Kidney (tissue), 22 donors: ENCODE measurements at places on chromosomes 4 and X. TPM values are rescaled to one million over a fixed set of nuclear protein-coding genes. Genes with fewer than 3 reads are reported as not detected.

The TCEAL2 gene
- total RNA-seq: 2.6 TPM

The GPRIN3 gene
- total RNA-seq: 15.2 TPM

The CTSO gene
- total RNA-seq: 40.3 TPM

The RTL3 gene
- not detected for total RNA-seq

The SLC4A4 gene
- 37.1 TPM for total RNA-seq

The XIAP gene
- total RNA-seq: 70.9 TPM

The UGT8 gene
- total RNA-seq: 42.2 TPM

The PTPN13 gene
- total RNA-seq: 62.3 TPM

The CT45A3 gene
- not detected for total RNA-seq

The PNMA6A gene
- 4.2 TPM for total RNA-seq

DNA sequence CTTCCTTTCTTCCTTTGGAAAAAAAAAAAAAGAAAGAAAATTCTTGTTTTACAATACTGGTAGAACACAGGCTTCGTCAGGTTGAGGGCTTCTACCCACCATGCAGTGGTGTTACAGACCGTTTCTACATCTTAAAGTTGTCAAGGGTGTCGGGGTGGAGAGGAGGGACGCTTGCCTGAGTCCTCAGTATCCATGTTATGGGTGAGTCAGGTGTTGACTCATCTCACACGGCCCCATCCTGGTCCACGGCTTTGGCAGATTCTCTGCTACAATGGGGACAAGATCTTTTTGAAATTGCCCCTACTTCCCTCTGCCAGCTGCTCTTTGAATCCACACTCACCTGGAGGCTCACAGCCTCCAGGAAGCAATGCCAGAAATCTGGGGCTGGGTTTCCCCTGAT lies 310.3 kb upstream of the ZFP42 start:
- no peaks in the 10 kb centered on the region for H3K27me3 ChIP-seq
- no peak for DNase-seq
- H3K36me3 ChIP-seq: no peaks in the 10 kb centered on the region
- H3K4me3 ChIP-seq: no peak overlapping the region
- no peak overlapping the region for H3K27ac ChIP-seq

- H3K4me3 ChIP-seq: no peak overlapping the region
- H3K27me3 ChIP-seq: no peaks in the 10 kb centered on the region
- no peaks in the 10 kb centered on the region for H3K4me1 ChIP-seq
- DNase-seq: no peak
These were observed 501.8 kb upstream of the GALNT7 start for GRCh38 chr4:172666711-172667368.

- no peak overlapping the region for H3K4me3 ChIP-seq
- H3K4me1 ChIP-seq: no peaks in the 10 kb centered on the region
- no peaks in the 10 kb centered on the region for H3K36me3 ChIP-seq
- DNase-seq: no peak
These were observed 299.9 kb downstream of the RAB28 start for GRCh38 chr4:13184199-13184598.

DNA sequence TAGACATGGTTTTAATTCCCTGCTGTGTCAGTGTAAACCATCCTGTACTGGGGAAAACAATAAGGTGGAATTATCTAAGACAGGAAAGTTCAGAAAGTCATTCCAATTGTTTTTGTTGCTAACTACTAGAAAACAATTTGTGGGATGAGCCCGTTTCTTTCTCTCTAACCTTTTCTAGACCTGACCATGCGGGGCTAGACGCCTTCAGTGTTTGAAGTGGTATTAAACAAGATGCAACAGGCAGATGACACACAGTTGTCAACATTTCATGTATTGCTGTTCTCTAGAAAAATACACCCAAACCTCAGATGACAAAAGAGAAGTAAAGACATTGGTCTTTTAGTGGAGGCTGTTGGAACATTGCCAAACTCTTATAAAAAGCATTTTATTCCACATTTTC lies 105.7 kb downstream of the FRAS1 start:
- no peaks in the 10 kb centered on the region for H3K4me1 ChIP-seq
- no peaks in the 10 kb centered on the region for H3K36me3 ChIP-seq
- no peak overlapping the region for H3K4me3 ChIP-seq
- no peak for DNase-seq
- H3K27ac ChIP-seq: no peak overlapping the region

DNA sequence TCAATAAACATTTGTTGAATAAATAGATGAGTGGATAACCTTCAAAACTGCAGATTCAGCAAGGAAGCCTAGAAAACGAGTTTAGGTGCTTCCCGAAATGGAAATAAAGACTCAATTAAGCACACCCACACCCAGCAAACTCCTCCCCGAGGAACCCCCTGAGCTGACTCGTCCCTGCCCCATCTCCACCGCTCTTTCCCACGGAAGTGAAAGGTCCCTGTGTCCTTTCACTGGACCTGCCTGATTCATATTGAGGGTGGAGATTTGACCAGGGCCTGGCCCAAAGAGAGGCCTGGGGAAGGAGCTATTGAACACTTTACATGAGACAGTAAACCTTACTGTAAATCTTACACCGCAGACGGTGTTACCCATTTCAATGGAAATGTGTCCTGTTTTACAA lies 129.1 kb downstream of the CPZ start:
- no peak overlapping the region for H3K4me3 ChIP-seq
- H3K27ac ChIP-seq: no peak overlapping the region
- no peaks in the 10 kb centered on the region for H3K27me3 ChIP-seq
- no peak for DNase-seq

DNA sequence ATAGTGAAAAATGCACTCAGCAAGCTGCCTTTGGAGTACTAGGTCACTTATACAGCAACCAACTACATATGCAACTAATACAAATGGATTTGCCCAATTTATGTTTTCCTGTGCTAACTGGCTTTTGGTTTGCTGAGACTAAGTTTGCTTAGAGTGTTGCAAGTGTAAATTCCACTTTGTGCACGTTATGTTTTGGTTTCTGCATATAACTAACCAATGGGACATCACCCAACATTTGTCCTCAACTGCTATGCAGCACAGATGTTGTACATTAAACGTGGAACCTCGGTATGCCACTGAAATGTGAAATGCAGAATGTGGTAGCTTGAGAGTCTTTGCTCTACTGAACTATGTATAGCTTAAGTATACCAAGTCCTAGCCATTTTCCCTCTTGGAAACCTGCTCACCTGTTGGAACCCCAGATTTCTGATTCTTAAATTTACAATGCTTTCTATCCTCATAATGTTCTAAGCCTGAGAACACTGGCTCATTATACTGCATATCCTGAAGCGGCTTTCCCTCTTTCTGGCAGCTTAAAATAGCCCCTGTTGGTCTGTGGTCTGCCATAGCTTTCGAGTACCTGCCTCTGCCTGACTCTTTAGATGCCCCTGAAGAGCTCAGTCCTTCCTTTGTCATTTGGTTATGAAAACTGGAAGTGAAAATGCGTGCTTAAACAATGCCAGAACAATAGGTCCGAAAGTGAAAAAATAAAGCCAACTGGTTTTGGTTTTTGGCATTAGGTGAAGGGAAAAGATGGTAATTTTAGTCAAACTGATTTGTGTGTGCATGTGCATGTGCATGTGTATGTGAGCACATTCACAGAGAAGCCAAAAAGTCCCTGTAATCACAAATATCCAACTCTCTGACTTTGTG lies 158.0 kb downstream of the SH2D1A start:
- H3K4me3 ChIP-seq: no peak overlapping the region
- H3K4me1 ChIP-seq: no peaks in the 10 kb centered on the region
- no peak for DNase-seq

- H3K4me1 ChIP-seq: no peaks in the 10 kb centered on the region
- H3K36me3 ChIP-seq: no peaks in the 10 kb centered on the region
- DNase-seq: no peak
- no peaks in the 10 kb centered on the region for H3K27me3 ChIP-seq
- H3K4me3 ChIP-seq: no peak overlapping the region
These were observed 83.0 kb upstream of the BEND4 start for GRCh38 chr4:42235304-42236021.

DNA sequence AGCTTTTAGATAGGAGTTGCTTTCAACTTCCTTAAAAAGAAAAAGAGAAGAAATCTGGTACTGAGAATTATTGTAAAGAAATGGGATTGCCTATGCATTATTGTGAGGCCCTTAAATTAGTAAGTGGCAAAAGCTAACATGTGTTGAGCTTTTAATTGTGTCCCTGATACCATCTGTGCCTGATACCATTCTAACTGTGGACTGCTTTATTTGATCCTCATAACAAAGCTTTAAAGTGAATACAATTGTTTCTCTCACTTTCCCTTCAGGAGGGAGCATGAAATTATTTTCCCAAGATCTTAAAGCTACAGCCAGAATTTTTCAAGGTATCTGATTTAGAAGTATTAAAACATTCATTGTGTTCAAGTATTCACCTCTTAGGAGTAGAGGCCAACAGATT lies 9.9 kb downstream of the KCTD8 start:
- no peak overlapping the region for H3K27ac ChIP-seq
- H3K36me3 ChIP-seq: no peaks in the 10 kb centered on the region
- no peak for DNase-seq
- H3K4me1 ChIP-seq: no peaks in the 10 kb centered on the region
- H3K27me3 ChIP-seq: no peaks in the 10 kb centered on the region

GRCh38 chr4:102429553-102429952 lies 71.6 kb upstream of the NFKB1 start:
- no peak overlapping the region for H3K27ac ChIP-seq
- no peaks in the 10 kb centered on the region for H3K36me3 ChIP-seq

DNA sequence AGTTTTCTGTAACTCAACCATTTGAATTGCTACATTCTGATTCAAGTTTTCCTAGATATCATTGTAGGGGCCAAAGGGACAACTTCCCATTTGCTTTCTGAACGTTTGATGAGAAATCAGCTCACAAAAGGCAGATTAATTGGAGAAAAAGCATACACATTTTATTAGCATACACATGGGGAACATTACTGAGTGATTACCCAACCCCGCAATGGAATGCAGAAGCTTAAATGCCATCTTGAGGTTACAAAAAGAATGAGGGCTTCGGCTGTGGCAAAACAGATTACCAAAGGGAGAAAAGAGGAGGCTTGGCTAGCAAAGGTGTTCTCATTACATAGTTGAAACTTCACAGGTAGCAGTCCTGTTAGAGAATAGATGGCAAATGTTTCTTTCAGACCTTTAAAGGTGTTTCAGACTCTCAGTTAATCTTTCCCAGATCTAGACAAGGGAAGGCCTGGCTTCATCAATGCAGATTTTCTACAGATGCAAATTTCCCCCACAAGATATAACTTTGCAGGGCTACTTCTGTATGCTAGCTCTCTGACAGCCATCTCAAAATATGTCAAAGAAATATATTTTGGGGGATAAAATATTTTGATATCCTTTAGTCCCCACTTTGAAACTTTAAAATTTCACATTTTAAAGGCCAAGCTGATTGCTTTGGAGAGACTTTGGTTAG lies 26.5 kb upstream of the HERC6 start:
- H3K36me3 ChIP-seq: no peaks in the 10 kb centered on the region
- H3K27ac ChIP-seq: no peak overlapping the region
- no peak for DNase-seq
- no peaks in the 10 kb centered on the region for H3K27me3 ChIP-seq

GRCh38 chr4:153521999-153522801 lies 56.0 kb downstream of the TMEM131L start:
- H3K27ac ChIP-seq: no peak overlapping the region
- DNase-seq: no peak
- H3K4me1 ChIP-seq: no peaks in the 10 kb centered on the region
- no peaks in the 10 kb centered on the region for H3K27me3 ChIP-seq
- H3K36me3 ChIP-seq: no peaks in the 10 kb centered on the region

GRCh38 chr4:23822181-23822580 lies 67.7 kb downstream of the PPARGC1A start:
- DNase-seq: no peak
- no peaks in the 10 kb centered on the region for H3K36me3 ChIP-seq
- H3K4me3 ChIP-seq: no peak overlapping the region
- H3K27ac ChIP-seq: no peak overlapping the region

- no peaks in the 10 kb centered on the region for H3K4me1 ChIP-seq
- H3K36me3 ChIP-seq: no peaks in the 10 kb centered on the region
- no peak overlapping the region for H3K27ac ChIP-seq
- H3K27me3 ChIP-seq: no peaks in the 10 kb centered on the region
- H3K4me3 ChIP-seq: no peak overlapping the region
- DNase-seq: no peak
These were observed 847.0 kb downstream of the TRIML1 start for GRCh38 chr4:188986271-188986689.

- H3K4me1 ChIP-seq: no peaks in the 10 kb centered on the region
- H3K27ac ChIP-seq: no peak overlapping the region
- no peaks in the 10 kb centered on the region for H3K36me3 ChIP-seq
- no peak for DNase-seq
These were observed 18.3 kb upstream of the IL21 start for GRCh38 chr4:122639181-122639580.

- no peak overlapping the region for H3K27ac ChIP-seq
- H3K36me3 ChIP-seq: no peaks in the 10 kb centered on the region
- H3K4me1 ChIP-seq: no peaks in the 10 kb centered on the region
- no peak overlapping the region for H3K4me3 ChIP-seq
These were observed 492.1 kb downstream of the PACRGL start for GRCh38 chr4:21192367-21192766.

GRCh38 chr4:180809439-180809838 lies 1433.8 kb upstream of the TENM3 start:
- H3K4me3 ChIP-seq: no peak overlapping the region
- no peaks in the 10 kb centered on the region for H3K36me3 ChIP-seq
- DNase-seq: no peak
- no peaks in the 10 kb centered on the region for H3K27me3 ChIP-seq

DNA sequence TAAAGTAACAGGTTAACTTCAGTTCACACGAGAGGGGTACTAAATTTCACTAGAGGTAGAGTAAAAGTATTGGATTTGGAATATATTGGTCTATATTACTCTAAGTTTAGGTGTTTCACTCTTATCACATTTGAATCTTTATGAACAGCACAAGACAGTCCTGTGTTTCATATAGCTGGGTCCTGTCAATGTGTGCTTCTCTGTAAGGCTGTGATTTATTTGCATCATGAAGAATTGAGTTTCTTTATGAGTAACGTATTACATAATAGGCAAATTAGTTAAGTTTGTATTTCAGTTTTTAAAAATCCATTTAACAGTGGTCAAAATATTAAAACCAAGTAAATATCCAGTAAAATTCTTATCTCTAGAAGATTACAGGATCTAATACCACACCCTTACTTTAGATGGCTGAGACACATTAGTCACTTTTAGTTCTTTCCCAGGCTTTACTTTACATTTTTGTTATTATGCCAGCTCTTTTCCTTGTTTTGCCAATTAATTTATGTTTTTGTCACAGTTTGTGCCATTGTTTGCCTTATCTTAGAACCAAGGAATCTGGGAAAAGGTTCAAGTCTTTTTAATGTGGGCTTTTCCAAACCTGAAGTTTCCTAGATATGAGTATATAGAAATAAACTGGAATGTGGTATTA lies 32.1 kb downstream of the NUDT6 start:
- no peaks in the 10 kb centered on the region for H3K4me1 ChIP-seq
- no peak for DNase-seq
- no peak overlapping the region for H3K27ac ChIP-seq
- H3K27me3 ChIP-seq: no peaks in the 10 kb centered on the region
